ENCODE measurements at places on chromosomes 12 and 14.

GRCh38 chr14:60723116-60723906 lies 840 bp downstream of the SIX4 start:
- peak; percentile 24 for DNase-seq

DNA sequence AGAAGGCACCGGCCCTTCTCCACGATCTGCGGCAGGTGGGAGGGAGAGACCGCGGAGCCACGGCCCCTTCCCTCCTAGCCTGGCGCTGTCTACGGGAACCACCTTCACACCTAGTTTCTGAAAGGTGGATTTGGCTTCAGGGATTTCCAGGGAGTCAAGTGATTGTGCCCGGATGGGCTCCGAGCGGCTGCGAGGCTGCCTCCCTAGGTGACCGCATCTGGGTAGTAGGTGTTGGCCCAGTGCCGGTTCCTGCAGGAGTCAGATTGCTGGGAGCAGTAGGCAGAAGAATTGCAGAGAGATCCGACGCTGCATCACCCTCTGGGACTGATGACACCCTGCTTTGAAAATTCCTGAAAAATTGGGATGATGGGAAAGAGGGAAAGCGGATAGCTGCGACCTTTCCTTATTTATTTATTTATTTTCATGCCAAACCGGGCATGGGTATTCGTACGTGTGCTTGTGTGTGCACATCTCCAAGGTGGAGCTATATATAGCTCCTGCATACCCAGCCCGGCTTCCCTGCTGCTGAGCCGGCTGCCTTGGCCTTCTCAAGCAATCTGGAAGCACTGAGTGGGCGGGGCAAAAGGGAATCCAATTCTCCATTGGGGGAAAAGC lies 1.1 kb downstream of the CNTN1 start:
- no peak for DNase-seq

DNA sequence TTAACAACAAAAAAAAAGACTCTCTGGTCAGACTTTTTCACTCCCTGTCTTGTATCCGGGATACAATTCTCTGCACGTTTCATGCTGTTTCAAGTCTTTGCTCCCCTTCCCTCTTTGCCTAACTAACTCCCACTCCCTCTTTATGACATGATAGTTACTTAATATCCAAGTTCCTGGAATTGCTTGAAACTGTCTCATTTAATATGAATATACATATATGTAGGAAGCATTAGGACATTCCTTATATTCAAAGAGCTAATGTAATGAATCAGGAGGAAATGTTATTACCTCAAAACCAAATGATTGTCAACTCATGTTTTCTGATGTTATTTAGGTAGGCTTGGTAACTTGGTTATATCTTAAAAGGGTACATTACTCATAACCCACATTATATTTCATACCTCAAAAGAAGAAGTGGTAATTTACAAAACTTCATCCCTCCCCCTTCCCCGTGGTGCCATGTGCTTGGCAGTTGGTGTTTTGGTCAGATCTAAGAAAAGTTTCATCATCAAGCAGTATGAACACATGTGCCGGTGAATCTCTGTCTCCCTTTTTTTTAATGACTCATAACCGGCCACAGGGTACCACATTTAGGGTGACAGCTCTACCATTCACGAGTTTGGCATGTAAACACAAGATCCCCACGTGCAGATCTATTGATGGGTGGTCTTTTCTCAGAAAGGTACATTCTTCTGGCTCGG lies 56.5 kb downstream of the HCAR2 start:
- DNase-seq, result peak; percentile 7

GRCh38 chr12:3065300-3065699 lies 11.9 kb upstream of the TSPAN9 start:
- DNase-seq, result no peak

DNA sequence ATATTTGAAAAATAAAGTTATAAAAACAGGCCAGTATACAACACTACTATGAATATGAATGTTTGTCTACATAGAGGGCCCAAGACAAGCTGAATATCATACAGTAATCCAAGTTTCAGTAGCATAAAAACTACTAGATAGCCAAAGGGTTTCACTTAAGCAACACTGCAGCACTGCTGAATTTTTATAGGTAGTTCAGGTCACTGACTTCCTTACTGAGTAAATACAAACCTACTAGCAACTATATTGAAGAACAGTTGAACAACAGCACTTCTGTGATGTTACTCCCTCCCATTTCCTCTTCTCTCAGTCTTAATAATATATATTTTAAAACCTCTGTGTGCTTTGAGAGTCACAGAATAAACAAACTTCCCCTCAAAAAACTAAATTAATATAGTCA lies 42.7 kb downstream of the GTF2A1 start:
- DNase-seq, result no peak

DNA sequence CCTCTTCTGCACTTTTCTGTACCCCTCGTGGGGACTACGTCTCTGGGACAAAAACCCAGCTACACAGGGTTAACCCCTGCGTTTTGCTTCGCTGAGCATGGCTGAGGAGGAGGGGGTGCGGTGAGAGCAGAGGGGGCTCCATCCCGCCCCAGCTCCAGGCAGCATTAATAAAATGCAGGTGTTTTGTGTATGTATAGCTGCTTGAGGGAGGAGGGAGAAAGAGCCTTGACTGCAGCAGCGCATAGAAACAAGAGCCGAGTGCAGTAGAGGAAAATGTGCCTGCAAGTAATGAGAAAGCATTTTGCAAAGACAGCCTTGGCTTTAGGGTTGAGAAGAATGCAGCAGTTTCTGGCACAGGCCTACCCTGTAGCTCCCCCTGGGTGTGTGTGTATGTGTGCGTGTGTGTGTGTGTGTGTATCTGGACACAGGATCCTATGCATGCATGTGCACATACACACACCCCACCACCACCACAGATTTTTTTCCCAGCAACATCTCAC lies 103.9 kb downstream of the ZFP36L1 start:
- DNase-seq, result peak; percentile 40

- no peak for DNase-seq
These were observed 70.6 kb upstream of the SYT1 start for GRCh38 chr12:78793982-78794381.

DNA sequence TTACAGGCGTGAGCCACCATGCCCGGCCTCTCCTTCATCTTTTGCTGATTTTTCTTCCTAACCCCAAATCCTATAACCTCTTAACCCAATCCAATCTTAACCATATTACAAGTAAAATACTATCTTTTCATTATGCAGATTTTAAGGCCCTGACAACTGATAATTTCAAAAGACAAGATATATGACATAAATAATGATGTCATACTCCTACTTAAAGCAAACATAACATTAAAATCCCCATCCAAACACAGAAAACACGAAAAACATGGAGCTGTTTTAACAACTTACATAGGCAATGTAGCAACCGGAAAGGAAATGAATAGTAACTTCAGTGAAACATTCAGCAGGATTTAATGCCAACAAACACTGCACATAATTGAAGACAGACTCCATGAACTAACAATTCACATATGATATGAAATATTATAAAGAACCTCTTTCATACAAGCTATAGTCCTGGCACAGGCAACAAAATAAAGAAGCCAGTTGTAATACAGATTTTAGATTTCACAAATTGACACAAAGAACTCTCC lies 21.5 kb downstream of the USP44 start:
- DNase-seq, result no peak

- DNase-seq, result no peak
These were observed 853 bp downstream of the TTC9 start for GRCh38 chr14:70642303-70643235.

DNA sequence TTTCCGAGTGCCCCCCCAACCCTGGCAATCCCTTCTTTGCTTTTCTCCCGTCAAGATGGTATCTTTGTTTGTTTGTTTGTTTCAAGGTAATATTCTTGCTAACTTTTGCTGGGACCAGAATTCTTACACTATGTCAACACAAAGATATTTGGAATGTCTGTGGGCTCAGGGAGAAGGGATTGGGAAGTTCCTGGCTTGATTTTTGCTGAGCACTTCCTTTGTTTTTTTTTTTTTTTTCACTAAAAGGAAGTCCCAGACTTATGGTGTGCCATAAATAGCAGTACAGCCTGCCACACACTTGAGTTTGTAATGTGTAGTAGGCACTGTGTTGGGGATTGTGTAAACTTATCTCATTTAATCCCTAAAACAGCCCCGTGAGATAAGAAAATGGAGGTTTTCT lies 11.2 kb upstream of the RNU6-7 start:
- DNase-seq, result no peak

- no peak for DNase-seq
These were observed 93.7 kb upstream of the EEA1 start for GRCh38 chr12:93022603-93023340.

GRCh38 chr12:42810006-42810405 lies 220.5 kb upstream of the PRICKLE1 start:
- no peak for DNase-seq

GRCh38 chr12:56953314-56953713 lies 4.1 kb downstream of the RDH16 start:
- DNase-seq, result no peak

DNA sequence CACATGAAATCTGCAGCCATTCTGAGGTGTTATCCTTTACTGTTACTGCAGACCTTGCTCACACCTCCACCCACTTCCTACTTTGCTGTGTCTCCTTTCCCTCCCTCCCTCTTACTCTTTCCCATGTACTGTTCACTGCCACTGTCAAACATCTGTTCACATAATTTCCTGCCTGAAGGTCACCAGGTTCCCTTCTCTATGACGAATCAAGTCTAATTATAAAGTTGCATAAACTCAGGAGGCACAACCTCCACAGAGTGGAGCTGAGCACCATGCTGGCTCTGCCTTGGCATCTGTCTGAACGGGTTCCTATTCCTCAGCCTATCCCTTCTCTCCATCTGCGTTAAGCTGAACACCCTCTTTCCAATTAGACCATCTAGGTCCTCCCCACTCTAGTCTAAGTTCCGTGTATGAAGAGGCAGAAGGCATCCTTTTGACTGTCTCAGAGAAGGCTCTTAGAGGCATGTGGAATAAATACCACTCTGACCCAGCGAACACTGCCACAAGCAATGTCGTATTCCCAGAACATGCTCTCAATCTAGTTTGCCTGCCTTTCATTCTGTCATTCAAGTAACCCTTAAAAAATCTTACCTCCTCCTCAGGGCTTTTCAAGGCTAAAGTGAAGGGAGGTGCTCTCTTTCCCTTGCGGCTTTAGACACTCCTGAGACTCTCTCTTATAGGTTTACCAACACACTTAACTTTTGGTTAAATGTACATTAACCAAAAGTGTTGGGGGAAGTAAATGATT lies 48.7 kb downstream of the ACADS start:
- DNase-seq, result no peak

GRCh38 chr14:85617791-85618190 lies 87.8 kb downstream of the FLRT2 start:
- DNase-seq, result no peak

- no peak for DNase-seq
These were observed 11.4 kb downstream of the MANSC1 start for GRCh38 chr12:12338527-12339168.

DNA sequence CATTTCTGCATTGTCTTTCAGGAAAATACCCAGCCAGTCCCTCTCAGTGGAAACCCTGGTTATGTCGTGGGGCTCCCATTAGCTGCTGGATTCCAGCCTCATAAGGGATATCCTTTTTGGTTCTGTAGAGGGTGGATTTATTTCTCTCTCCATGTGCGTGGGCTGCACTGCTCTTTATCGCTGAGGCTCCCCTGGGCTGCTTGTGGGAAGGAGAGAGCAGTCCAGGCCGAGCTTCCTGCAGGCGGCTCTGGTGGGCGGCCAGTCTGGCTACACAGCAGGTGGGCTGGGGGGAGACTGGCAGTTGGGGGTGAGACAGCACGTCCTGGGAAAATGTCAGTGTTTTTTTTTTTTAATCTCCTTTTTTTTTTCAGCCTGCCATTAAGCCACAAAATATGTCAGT lies 27.6 kb downstream of the TCTN1 start:
- DNase-seq, result no peak

GRCh38 chr12:89461649-89462612 lies 62.7 kb downstream of the GALNT4 start:
- no peak for DNase-seq

GRCh38 chr12:15701631-15702156 lies 87.5 kb downstream of the EPS8 start:
- no peak for DNase-seq

- no peak for DNase-seq
These were observed 377 bp upstream of the BCL7A start for GRCh38 chr12:122021193-122021821.

- DNase-seq, result no peak
These were observed 67.8 kb downstream of the CAPZA3 start for GRCh38 chr12:18805516-18806248.

- DNase-seq, result no peak
These were observed 93.2 kb upstream of the C14orf180 start for GRCh38 chr14:104486222-104486923.

All from mucosa of descending colon (tissue), 3 donors.